ENCODE measurements at places on chromosomes 2 and 18.

- DNase-seq, result no peak
Measured at GRCh38 chr2:109345653-109346480, 216.9 kb downstream of the SH3RF3 start.

DNA sequence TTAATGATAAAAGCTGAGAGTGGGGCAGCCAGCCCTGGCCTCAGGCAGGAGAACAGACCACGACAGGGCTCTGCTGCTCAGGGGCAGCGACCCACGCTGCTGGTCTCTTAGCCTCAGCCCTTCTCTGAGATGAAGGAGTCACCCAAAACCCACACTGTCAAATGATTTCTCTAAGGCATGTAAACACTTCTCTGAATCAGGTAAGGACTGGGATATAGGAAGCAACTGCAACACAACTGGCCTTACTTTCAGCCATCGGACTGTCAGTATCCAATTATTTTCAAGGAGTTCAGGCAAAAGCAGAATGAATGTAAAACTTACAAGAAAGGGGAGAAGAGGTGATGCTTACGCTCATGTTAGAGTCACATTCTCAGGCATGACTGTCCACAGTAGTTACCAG lies 21.8 kb downstream of the ERFE start:
- no peak for DNase-seq

- DNase-seq, result no peak
Measured at GRCh38 chr2:106232638-106233349, 38.7 kb upstream of the UXS1 start.

GRCh38 chr2:56456791-56457190 lies 273.0 kb downstream of the CCDC85A start:
- DNase-seq, result no peak

DNA sequence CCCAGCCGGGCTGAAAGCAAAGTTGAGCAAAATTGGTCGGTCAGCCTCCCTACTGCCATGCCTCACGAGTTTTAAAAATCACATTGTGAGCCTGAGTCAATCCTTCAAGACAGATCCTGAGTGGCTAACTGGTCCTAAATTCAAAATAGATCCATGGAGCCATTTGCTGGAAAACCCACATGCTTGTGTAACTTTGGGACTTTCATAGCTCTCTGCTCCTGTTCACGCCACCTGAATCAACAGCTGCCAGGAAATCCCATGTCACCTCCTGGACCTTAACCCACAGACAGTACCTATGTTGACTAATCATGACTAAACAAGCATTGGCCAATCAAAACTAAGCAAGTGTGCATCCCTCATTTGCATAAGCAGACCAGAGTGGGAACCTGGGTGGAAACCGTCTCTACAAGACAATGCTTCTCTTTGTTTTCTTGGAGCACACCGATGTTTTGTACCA lies 42.8 kb upstream of the LDLRAD4 start:
- no peak for DNase-seq

DNA sequence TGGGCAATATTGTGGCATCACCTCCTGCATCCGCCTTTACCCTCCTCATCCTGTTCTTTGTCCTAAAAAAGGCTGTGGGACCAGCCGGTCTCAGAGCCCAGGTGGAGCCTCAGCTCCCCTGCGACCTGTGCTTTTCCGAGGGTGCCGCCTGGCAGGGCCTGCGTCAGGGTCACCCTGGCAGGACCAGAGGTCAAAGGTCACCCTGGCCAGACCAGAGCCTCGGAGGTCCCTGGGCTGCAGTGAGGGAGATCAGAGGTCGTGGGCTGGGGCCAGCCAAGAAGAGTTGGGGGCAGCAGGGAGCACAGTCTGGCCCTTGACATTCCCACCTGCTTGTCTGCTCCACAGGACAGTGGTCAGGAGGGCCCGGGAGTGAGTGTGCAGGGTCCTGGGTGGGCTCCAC lies 31.5 kb downstream of the RBFA start:
- no peak for DNase-seq

- no peak for DNase-seq
Measured at GRCh38 chr2:225317186-225317585, 82.3 kb upstream of the NYAP2 start.

DNA sequence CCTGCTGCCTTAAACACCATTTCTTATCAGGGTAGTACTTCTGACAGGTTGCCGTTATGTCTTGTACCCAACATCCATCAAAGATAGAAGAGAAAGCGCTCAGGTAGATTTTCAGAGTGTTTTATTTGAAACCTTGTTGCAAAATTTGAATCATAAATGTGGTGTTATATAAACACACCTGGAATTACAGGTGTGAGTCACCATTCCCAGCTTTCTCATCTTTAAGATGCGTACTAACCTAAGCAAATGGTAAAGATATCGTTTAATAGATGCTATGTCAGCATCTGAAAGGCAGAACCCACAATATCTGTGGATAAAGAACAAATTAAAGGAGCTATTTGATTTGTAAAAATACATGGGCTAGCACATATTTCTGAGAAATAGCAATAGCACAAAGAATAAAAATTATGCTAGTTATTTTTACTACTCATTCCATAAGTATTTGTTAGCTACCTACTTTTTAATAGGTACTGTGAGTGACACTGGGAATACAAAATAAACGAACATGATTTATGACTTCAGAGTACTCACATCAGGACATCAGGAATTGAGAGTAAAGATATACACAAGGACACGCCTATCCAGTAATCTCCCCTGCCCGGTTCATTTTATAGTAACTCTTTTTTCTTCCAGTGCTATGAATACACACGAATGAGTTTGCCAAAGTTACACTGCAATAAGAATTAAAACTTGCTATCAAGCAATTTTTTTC lies 193.8 kb downstream of the RBM43 start:
- DNase-seq, result no peak

- DNase-seq, result no peak
Measured at GRCh38 chr2:105125428-105125827, 87.6 kb downstream of the MRPS9 start.

DNA sequence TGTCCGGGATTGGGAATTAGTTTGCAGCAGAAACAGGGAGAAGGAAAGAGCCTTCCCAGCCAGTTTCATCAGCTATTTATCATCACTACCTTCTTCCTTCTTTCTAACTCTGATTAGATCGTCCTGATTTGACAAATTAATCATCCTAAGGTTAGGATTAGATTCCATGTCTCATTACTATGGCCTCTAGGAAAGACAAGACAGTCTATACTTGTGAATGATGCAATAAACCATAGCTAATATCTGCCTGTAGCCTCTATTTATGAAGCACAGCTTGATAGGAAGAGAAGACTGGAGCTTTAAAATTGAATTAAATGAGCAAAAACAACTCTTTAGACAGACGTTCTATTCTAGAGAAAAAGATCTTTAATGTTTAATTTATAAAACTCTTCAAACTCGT lies 25.2 kb upstream of the FRZB start:
- no peak for DNase-seq

GRCh38 chr2:117832905-117833613 lies 18.6 kb downstream of the DDX18 start:
- DNase-seq, result peak; percentile 34

GRCh38 chr2:11286323-11286722 lies 58.1 kb downstream of the ROCK2 start:
- no peak for DNase-seq

DNA sequence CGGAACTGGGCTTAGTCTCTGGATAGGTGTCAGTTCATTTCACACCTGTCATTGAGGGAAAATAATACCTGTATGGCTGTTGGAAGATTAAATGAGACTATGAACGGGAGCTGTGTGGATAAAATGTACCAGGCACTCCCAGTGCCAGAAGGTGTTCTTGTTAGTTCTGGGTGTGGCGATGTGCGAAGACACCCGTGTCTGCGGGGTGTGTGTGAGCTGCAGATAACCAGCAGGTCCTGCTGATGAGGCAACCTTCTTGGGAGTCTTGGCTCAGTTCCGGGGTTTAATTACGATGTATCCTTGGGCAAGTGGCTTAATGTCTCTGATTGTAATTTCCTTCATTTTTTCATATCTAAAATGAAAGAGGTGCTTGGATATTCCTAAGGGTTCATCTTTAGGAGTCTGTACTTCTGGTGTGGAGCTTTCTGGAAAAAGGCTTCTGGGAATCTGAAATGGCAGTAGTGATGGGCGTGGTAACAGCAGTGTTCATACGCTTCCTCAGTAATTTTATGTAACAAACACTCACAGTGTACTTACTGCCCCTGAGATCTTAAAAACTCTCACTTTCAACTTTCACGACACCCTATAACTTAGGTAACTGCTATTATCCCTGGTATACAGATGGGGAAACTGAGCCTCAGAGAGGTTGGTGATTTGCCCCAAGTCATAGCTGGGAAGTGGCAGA lies 35.0 kb downstream of the NEDD4L start:
- no peak for DNase-seq

DNA sequence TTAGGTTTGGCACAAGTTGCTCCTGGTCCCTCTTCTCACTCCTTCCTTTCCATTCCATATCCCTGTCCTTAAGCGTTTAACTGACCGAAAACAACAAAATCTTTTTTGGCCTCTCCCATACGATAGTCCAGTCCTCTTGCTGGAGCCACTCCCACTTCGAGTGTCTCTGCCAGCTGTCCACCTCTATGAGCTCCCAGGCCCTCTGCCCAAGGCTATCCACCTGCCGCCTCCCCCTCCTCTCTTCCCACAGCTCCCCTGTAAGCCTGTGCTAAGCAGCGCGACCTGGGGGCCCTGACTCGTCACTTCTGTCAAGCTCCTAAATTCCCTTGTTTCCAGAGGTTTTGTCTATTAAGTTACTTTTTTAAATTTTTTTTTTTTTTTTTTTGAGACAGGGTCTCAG lies 47.0 kb upstream of the FOSL2 start:
- no peak for DNase-seq

- peak; percentile 39 for DNase-seq
Measured at GRCh38 chr2:42124011-42124785, 45.0 kb upstream of the EML4 start.

DNA sequence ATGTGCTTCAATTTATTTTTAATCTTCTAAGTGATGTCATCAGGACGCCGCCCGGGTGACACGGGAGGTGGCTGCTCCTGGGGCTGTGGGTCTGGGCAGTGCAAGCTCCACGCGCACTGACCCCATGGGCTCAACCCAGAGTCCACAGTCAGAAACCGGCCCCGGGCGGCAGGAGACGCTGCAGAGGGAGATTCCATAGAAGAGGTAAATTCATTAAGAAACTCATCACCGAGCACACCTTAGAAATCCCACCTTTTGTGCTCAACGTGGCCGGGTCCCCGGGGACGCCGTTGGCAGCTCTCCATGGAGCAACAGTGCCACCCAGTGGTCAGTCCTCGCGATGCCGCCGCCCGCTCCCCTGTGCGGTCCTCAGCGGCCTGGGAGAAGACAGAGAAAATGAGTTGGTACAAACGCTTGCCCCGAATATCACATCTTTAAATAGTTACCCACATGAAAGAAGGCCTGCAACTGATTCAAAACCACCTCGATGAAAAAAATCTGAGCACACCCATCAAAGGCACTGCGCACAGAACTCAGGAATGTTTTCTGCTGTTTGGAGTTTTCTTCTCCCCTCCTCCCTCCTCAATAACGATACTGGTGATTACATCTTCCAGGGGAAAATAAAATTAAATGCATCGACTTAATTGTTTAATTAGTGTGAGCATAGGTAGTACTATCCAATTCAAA lies 92.6 kb downstream of the CMPK2 start:
- DNase-seq, result peak; percentile 29

DNA sequence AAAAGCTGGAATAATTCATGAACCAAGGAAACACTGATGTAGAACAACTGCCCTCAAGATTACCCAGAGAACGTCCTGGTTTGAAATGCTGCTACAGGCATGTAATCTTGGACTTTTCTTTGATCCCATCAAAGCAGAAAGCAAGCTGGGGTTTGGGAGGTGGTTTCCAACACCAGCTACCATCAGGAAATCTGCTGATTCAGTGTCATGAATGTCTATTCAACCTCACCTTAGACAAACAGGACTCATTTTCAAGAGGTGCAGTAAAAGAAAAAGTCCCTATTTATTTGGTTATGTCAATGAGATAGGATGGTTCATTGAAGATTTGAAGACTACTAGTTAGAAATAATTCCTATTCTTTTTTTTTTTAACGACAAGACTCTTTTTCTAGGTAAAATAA lies 72.7 kb downstream of the NEB start:
- no peak for DNase-seq

DNA sequence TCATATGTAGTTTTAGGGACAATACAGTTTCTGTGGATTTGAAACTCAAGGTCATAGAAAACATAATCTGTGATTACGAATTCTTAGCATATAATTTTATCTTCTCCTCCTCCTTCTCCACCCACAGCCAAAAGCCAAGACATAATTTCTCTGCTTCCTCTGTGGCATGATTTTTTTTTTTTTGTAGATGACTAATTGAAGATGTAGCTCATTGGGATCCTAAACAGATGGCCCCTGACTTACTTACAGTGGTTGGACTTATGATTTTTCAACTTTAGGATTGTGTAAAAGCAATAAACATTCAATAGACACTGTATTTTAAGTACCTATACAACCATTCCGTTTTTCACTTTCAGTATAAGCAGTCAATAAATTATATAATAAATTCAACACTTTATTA lies 42.3 kb downstream of the FSIP2 start:
- peak; percentile 1 for DNase-seq

GRCh38 chr2:119947535-119947934 lies 65.3 kb upstream of the EPB41L5 start:
- no peak for DNase-seq

DNA sequence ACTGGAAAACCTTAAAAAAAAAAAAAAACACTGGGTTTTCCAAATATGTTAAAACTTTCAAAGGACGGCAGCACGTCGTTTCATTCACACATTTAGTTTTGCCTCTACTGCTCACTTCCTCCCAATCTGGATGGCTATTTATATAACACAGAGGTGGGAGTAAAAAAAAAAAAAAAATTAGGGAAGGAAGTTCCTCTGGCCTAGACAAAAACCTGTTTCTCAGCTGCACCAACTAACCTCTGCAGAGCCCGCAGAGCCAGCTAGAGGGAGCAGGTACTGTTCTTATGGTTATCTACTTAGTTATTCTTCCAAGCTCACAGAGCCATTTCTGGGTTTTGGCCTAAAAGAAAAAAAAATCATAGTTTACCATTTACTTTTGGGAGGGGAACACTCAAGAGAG lies 28.1 kb downstream of the SLC1A4 start:
- DNase-seq, result no peak

DNA sequence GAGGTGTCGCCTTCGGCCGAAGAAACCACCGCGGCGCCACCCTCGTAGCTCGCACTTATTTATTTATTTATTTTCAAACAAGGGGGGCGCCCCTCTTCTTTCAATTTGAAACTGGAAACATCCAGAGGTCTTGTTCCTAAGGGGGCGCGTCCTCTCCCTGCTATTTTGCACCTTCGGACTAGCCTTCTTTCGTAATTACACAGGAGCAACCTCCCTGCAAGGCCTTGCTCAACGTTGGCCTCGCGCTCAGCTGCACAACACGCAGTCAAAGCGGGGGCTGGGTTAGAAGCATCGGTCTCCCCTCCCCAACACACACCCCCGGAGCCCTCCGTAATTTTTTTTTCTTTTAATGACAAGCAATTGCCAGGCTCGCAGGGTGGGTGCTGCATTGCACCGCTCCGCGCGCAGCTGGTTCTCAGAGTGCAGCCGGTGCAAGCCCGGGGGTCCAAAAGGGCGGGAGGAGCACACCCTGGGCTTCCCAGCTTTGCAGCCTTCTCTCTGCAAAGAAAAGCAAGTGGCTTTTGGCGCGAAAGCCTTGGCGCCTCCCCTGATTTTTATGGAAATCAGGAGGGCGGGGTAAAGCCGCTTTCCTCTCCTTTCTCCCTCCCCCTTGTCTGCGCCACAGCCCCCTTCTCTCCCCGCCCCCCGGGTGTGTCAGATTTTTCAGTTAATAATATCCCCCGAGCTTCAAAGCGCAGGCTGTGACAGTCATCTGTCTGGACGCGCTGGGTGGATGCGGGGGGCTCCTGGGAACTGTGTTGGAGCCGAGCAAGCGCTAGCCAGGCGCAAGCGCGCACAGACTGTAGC lies at the start of gene MYCN:
Gene MYCN (plus strand): TSS at position 697 of the 807 bp plus-strand sequence. CDS start 1,515 bp downstream, outside the sequence.
- DNase-seq, result peak; percentile 33

Measured in fibroblast of lung (primary cell).